Iris pigment epithelial cell (primary cell): ENCODE measurements at places on chromosomes 12 and 14.

DNA sequence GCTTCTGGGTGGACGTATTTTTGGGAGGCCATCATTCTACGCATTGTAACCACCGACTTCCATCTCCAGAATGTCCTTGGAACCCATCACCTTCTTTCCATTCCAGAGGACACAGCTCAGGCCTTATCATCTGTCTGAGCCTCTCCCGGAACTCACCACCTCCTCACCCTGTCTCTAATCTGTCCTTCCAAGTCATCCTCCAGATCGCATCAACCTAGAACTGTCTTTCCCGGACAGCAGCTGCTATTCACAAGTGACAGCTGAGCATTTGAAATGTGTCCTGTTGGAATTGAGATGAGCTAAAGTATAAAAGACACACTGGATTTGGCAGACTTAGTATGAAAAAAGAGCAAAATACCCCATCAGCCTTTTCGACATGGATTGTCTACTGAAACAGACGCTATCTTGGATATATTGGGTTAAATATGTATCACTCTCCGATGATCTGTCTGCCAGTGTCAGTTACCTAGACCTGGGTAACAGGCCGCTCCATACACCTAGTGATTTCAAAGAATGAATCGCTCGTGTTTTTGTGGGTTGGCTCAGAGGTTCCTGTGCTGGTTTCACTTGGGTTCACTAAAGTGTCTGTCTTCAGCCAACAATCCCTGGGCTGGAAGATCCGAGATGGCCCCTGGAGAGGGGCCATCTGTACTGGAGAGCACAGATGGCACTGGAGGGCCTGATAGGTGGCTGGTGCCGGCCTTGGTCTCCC lies 104.4 kb upstream of the RFLNA start:
- DNase-seq, result no peak

- no peak for DNase-seq
Measured at GRCh38 chr14:103230658-103231334, 103.2 kb upstream of the EIF5 start.

DNA sequence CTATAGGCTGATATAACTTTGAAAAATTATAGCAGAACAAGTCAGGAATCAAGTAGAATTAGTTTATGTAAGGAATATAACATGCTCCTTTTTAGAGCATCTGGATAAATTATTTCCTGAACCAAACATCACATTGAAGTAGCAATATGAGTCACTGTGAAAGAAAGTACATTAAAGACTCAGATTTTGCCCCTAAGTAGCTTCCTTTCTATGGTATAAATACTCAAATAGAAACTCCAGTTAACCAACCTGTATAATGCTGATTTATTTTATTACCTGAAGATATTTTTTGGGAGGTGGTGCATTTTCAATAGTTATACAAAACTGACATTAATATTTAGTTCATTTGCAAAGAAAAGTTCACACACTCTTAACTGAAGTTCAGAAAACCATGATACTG lies 312.1 kb downstream of the ITPR2 start:
- DNase-seq, result no peak

GRCh38 chr12:117457189-117457588 lies 95.8 kb upstream of the NOS1 start:
- DNase-seq, result no peak

GRCh38 chr14:56150645-56151345 lies 32.6 kb downstream of the PELI2 start:
- no peak for DNase-seq

- peak; percentile 53 for DNase-seq
Measured at GRCh38 chr14:22213120-22213519, 375.9 kb downstream of the DAD1 start.

GRCh38 chr12:28059220-28059619 lies 86.7 kb upstream of the PTHLH start:
- DNase-seq, result no peak

DNA sequence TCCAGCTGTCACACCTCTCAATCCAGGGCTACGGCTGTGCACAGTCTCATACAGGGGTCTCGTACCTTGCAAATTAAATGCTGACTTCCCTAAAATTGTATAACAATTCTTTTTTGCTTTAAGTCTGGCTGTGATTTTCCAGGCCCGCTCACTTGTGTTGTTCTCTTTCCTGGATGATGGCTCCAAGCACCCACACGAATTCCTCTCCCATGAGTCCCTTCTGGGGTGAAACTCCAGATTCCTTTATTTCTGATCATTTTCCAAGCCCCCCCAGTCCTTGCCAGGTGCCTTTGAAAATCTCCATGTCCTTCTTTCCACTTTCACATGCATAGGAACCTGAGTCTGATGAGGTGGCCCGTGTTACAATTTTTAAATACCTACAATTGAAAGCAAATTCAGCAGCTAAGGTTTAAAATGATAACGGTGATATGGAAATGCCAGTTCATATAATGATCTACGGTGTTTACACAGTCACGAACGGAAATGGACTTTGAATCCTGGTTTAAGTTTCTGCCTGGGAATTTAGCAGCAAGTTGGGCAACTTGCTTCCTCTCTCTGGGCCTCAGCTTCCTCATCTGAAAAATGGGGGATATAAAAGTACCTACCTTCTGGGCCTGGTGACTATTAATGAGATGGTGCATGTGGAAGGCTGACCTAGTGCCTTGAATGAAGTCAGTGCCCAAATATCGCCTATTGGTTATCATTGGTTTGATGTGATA lies 85.5 kb downstream of the STAB2 start:
- peak; percentile 3 for DNase-seq

- no peak for DNase-seq
Measured at GRCh38 chr12:124374147-124374546, 79.3 kb downstream of the RFLNA start.

GRCh38 chr14:81562818-81563217 lies 29.2 kb upstream of the SEL1L start:
- no peak for DNase-seq

DNA sequence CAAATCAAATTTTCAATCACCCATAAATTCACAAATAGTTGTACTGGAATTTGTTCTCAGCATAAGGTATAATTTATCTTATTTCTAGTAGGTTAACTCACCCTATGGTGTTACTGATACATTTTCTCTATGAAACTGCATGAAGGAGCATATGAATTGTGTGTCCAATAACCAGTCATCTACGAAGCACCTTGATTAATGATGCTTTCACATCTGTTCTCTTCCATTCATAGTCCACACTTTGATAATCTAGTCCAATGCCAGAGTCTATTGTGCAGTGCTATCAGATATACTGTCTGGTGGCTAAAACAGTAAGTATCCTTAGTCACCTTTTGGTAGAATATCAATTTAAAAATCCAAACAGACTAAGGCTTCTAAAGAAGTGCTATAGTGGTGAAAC lies 876.0 kb downstream of the RPS29 start:
- DNase-seq, result no peak

DNA sequence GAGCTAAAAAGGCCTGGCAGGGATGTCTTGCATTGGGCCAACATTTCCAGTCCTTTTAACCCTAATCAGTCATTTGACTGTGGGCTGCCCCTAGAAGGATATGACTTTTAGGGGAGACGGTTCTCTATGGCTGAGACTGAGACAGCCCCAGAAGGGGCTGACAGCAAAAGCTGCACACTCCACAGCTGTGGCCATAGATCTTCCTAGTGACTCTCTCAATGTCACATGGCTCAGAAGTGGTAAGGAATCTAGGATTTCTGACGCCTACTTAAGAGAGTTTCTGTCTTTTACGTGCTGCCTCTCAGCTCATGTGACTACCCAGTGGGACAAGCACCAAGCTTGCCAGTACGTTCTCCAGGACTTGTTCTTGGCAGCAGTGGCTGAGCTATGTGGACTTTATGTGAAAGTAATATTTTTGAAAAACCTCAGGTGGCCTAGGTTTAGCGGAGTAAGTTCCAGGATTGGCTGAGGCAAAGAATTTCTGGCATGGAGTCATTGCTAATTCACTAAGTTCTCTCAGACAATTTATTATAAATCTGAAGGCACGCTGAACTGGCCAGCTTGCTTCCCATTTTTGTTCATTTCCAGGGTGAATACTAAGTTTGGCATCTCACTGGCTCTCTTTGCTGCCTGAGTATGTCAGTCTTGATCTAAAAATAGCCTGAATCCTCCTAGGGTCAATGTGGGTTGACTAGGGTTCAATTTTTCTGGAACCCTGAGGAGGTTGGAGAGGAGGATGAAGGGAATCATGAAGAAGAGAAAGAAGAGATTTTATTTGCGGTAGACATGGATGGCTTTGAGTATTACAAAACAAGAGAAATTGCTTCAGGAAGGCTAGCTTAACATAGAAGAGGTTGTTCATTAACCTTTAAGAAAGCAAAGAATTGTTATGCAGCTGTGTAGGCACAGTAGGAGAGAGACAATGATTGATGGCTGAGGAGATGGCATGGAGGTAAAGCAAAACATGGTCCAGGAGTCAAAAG lies 271.8 kb downstream of the AEBP2 start:
- peak; percentile 9 for DNase-seq

DNA sequence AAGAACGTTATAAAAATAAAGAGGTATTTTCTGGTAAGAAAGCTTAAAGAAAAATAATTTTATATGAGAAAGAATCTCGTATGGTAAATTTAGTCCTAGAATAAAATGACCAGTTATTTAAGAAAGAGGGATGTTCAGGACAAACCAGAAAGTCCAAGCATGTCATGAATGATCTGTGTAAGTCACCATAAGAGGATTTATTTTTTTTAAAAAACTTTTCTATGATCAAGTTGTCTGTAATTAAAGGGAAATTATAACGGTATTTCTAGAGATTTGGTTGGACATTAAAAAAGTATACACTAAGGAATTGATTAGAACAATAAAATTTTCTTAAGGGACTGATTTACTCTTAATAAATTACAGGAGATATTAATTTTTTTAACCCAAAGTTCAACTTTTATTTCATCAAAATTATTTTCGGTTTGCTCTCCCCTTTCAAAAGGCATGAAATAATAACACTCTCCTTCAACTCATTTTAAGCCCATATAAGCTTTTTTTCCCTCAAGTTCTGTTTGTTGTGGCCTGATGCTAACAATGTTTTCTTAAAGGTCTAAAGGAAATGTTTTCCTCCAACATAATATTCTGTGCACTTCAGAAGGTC lies 49.9 kb upstream of the CPSF6 start:
- no peak for DNase-seq

DNA sequence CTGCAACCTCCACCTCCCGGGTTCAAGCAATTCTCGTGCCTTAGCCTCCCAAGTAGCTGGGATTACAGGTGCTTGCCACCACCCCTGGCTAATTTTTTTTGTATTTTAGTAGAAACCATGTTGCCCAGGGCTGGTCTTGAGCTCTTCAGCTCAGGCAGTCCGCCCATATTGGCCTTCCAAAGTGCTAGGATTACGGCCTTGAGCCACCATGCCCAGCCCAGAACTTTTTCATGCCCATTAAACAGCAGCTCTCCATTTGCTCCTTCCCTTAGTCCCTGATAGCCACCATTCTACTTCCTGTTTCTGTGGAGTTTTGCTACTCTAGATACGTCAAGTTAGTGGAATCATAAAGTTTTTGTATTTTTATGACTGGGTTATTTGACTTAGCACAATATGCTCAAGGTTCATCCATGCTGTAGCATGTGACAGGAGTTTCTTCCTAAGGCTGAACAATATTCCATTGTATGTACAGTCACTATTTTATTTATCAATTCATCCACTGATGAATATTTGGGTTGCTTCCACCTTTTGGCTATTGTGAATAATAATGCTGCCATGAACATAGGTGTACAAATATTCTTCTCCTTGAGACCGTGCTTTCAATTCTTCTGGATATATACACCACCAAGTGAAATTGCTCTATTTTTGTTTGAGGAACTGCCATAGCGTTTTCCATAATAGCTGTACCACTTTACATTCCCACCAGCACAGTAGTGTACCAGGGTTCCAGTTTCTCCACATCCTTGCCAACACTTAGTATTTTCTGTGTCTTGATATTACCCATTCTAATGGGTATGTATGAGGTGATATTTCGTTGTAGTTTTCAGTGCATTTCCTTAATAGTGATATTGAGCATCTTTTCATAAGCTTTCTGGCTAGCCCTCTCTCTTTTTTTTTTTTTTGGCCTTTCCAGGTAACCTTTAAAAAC lies 15.0 kb downstream of the ATF1 start:
- no peak for DNase-seq

- no peak for DNase-seq
Measured at GRCh38 chr14:21735639-21736307, 62.2 kb upstream of the OR4E1 start.

GRCh38 chr14:92692822-92693226 lies 55.6 kb downstream of the LGMN start:
- peak; percentile 18 for DNase-seq

GRCh38 chr12:75909714-75910656 lies 121.6 kb downstream of the PHLDA1 start:
- DNase-seq, result no peak

- DNase-seq, result peak; percentile 70
Measured at GRCh38 chr14:75610834-75611233, 32.4 kb downstream of the FLVCR2 start.

- DNase-seq, result no peak
Measured at GRCh38 chr12:74614426-74614825, 76.8 kb downstream of the ATXN7L3B start.

DNA sequence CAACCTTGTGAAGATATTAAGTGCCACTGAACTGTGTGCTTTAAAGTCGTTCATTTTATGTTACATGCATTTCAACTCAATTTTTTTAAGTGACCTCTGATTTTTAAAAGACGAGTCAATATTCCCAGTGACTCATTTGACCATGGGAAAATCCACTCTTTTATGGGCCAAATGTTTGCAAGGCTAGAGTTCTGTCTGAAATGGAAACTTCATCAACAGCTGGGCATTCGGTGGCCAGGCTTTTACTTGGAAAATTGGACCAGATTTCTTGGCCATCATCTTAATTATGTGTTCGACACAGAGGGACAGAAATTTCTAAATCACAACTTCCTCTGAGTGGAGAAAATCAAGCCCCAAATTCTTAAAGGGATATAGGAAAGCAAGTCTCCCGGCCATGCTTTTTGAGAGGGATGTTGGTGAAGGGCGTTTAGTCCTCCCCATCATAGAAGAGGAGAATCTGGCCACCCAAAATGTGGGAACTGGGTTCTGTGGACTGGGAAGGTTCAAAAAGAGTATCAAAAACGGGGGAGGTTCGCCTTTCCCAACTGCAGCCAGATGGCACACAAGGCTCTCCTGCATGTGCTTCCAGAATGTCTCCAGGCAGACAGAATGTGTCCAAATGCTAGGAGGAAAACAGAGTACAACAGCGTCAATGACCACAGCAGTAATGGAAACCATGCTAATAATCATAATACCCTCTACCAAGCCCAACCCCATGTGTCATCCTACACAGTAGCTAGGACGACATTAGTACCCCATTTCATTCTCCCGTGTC lies 40.9 kb upstream of the FZD10 start:
- no peak for DNase-seq

GRCh38 chr12:49023812-49024211 lies 5.2 kb upstream of the PRKAG1 start:
- no peak for DNase-seq
